ENCODE measurements at places on chromosomes 11 and 22.

DNA sequence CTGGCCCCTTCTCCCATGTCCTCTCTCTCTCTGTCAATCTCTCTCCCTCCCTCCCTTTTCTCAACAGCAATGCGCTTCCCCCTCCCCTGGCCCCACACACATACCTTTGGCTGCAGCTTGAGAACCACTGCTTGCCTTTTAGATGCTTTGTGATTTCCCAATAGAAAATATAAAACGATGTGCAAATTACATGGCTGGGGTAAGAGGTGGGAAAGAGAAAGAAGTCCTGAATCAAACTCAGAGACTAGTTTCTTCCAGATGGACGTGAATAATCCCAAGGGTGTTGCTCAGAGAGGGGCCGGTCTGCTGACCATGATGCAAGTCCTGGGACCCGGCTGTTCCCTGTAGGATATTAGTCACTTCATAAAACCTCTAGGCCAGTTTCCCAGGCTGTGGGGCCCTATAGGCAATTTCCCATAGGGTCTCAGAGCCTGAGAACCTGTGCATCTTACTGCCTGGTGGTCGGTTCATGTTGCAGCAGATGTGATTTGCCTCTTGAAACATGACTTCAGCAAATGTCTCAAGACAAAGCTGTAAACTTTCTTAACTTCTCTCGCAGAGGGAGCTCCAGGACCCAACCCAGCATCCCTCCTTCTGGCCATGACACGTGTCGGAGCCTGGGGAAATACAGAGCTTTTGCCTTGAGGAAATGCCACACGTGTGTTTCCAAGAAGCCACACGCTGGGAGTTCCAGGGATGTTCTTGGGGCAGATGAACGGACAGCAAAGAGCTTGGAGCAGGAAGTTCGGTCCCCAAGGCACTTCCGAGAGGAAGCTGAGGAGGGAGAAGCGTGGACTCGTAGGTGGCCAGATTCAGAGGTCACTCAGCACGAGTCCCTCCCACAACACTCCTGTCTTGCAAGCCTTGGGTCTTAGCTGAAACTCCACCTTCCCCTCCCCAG, 34.5 kb upstream of the ETS1 start:
- no peak for DNase-seq

DNA sequence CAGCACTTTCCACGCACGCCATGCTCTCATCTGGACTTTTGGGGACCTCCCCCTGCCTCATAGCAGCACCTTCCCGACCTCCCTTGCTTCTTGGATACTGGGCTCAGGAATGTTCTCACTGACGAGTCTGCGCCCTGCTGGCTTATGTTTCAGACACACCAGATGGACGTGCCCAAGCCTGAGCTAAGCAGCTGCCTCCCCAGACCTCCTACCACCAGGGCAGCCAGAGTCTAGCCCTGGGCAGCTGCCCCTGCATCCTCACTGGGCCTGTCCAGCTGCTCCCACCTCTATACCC, 13.2 kb upstream of the RGL4 start:
- DNase-seq: no peak

- DNase-seq: peak; percentile 2
These were observed 149.3 kb upstream of the B3GAT1 start for GRCh38 chr11:134561331-134561720.

- no peak for DNase-seq
These were observed 9.1 kb downstream of the TST start for GRCh38 chr22:37010174-37010573.

GRCh38 chr22:19808873-19809478, 45.7 kb downstream of the GNB1L start:
- no peak for DNase-seq

- DNase-seq: no peak
These were observed 158.2 kb upstream of the E2F8 start for GRCh38 chr11:19398772-19399527.
